Suppressor macrophage treated with lipopolysaccharide for 1 hour (primary cell): ENCODE measurements at places on chromosomes 6 and 20.

GRCh38 chr20:43372051-43372450 lies 85.6 kb upstream of the SRSF6 start:
- no peak for DNase-seq

GRCh38 chr6:87164004-87164403 lies 8.6 kb downstream of the ZNF292 start:
- no peak for DNase-seq

DNA sequence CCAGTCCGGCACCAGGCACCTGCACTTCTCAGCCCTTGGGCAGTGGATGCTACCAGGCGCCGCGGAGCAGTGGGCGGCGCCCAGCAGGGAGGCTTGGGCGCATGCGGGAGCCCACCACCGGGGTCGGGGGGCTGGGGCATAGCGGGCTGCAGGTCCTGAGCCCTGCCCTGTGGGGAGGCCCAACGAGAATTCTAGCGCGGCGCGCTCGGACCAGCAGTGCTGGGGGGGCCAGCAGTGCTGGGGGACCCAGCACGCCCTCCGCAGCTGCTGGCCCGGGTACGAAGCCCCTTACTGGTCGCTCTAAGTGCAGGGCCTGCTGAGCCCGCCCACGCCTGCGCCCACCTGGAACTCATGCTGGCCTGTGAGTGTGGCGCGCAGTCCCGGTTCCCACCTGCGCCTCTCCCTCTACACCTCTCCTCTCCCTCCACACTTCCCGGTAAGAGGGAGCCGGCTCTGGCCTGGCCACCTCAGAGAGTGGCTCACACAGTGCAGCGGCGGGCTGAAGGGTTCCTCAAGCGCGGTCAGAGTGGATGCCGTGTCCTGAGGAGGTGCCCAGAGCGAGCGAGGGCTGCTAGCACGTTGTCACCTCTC lies 28.5 kb upstream of the SERPINB1 start:
- DNase-seq, result no peak

- DNase-seq, result no peak
Observed at GRCh38 chr20:45312241-45312640, 4.1 kb upstream of the MATN4 start.

GRCh38 chr6:129472239-129472638 lies 237.7 kb downstream of the ARHGAP18 start:
- no peak for DNase-seq

GRCh38 chr6:154228521-154228905 lies 128.1 kb downstream of the IPCEF1 start:
- no peak for DNase-seq

DNA sequence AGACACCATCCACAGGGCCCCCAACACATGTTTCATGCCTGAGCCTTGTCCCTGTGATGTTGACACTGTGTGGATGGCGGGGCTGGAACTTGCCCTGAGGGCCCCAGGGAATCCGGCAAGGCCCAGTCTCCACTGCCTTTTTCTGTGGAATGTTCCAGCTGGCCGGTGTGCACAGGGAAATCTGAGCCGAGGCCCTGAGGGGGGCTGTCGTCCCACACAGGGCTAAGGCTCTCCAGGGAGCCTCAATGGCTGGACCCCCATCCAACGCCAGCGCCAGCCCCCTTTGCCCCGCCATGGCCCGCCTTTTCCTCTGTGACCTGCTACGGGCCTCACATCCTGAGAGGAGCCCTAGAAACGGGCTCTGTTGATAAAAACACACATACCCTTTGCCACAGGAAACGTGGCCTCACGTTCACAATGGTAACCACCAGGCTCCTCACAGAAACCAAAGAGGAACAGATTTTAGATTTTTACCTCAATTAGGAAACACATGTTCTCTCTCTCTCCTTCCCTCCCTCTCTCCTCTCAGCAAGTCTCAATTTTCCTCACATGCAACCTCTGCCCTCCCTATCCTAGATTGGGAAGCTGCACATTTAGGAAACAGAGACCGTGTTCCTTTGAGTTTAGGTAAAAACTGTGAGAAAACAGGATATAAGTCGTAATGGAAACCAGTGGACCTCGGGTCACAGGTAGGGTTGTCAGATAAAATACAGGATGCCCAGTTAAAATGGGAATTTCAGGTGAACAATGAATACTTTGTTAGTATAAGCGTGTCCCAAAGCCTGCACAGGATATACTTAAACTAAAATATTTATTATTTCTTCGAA lies 13.7 kb upstream of the ZNF831 start:
- no peak for DNase-seq

DNA sequence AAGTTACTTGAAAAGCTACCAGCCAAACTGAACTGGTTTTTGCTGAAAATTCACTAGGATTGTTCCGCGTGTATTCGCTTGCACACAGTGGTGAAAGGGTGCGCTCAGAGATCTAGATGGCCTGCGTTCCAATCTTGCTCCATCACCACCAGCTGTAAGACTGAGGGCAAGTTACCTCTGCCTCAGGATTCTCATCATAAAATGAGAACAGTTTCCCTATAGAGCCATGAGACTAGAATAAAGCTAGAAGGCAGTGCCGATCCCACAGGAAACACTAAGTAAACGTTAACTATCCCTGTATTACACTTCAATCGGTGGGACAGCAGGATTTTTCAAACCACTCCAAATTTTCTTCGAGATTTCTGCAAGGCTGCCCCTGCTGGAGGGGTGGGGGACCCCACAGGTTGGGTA lies 838 bp downstream of the AHCY start:
- no peak for DNase-seq

- no peak for DNase-seq
Observed at GRCh38 chr6:7341989-7342742, 29.2 kb upstream of the SSR1 start.

- DNase-seq, result no peak
Observed at GRCh38 chr6:108777536-108777935, 70.7 kb upstream of the ARMC2 start.

DNA sequence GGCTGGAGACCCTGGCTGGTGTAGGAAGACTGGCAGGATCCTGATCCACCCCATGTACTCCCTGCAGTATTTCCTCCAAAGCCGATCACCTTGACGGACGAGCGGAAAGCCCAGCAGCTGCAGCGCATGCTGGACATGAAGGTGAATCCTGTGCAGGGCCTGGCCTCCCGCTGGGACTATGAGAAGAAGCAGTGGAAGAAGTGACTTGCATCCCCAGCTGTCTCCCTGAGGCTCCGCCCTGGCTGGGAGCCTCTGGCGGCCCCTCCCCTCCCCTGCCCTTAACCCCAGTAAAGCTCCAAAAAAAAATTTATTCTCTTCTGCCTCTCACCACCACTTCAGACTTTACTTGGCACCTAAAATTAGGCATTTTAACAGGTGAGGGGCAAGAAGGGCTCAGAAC lies 7.0 kb downstream of the COX4I2 start:
- no peak for DNase-seq

DNA sequence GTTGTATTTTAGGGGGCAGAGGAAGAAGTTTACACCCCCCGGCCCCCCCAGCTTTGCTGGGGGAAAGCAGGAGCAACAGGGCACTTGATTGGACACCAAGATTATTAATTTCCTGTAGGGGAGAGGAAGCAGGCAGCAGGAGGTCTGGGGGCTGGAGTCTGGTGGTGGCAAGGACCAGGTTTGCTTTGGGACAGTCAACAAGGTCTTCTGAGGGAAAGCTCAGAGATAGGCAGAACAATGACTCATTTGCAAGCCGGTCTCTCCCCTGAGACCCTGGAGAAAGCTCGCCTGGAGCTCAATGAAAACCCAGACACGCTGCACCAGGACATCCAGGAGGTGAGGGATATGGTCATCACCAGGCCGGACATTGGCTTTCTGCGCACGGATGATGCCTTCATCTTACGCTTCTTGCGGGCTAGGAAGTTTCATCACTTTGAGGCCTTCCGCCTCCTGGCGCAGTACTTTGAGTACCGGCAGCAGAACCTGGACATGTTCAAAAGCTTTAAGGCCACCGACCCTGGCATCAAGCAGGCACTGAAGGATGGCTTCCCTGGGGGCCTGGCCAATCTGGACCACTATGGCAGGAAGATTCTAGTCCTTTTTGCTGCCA lies 1.6 kb downstream of the CLVS2 start:
- DNase-seq, result no peak

DNA sequence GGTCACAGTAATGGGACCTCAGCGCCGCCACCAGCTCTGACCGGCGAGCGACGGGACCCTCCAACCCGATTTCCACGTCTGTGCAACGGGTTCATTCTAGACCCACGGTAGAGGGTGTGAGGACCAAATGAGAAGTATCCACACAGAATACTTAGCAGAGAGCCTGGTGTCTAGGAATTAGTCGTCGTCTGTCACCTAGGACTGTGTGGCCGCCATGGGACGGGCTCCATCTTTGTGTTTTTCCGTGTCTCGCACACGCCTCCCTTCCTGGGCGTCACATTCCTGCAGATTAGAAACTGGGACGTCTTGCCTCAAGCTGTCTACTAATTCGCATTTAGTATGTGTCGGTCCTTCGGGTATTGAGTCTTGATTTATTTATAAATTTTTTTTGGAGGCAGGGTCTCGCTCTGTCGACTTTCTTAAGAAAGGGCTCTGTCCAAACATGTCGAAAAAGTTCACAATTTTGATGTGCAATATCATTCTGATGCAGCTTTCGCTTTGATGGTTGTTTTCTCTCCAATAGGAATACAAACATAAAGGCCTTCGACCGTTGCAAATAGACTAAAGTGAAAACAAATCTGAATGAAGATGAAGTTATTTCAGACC lies 563 bp downstream of the MGME1 start:
- peak; percentile 51 for DNase-seq

GRCh38 chr6:35468980-35469750 lies 964 bp downstream of the RPL10A start:
- no peak for DNase-seq

DNA sequence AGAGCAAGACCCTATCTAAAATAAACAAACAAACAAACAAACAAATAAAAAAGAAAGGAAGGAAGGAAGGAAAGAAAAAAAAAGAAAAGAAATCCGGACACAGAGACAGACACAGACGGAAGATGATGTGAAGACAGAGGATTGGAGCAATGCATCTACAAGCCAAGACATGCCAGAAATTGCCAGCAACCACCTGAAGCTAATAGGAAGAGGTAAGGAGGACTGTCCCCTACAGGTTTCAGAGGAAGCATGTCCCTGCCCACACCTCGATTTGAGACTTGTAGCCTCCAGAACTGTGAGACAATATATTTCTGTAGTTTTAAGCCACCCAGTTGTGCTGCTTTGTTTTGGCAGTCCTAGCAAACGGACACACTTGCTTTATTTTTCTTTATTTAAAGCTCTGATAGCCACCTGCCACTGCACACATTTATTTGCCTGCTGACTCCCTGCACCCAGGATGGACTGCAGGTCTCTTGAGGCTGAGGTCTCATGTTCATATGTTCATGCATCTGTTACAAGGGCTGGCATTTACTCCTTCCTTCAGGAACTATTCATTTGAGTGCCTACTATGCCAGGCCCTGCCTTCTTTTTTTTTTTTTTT lies 20.7 kb upstream of the ZMYND8 start:
- DNase-seq, result no peak

DNA sequence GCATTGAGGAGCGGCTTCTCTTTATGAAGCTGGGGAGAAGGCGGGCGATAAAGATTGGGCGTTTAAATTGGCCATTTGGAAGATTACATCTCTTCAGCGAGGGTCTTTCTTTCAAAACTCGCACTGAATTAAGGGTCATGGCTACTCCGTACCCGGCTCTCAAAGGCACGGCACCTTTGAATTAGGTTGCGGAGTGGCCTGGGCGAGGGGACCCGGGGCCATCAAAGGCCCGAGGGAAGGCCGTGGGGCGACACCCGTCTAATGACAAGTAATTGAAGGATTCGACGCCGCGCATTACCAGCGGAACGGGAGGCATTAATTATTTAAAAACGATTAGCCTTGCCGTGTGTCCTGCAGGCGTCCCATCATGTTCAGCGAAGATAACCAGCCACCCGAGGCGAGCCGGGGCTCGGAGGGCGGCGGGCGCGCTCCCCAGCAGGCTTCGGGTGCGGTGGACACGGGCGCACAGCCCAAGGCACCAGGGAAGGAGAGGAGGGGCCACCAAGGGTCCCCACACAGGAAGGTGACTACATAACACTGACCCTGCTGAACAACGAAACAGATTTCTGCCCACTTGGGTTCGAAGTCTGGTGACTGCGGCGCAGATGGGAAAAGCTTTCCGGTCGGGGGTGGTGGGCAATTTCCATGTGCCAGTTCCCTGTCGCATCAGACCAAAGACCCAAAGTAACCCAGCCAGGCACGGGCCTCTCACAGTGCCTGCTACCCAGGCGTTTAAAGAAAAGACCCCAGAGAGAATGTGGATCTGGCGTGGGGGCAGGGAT lies 7.4 kb downstream of the FOXA2 start:
- DNase-seq, result no peak

- DNase-seq, result no peak
Observed at GRCh38 chr20:58986968-58987517, 6.0 kb downstream of the NELFCD start.

GRCh38 chr6:29982097-29982496 lies 39.8 kb downstream of the HLA-A start:
- DNase-seq, result peak; percentile 19

DNA sequence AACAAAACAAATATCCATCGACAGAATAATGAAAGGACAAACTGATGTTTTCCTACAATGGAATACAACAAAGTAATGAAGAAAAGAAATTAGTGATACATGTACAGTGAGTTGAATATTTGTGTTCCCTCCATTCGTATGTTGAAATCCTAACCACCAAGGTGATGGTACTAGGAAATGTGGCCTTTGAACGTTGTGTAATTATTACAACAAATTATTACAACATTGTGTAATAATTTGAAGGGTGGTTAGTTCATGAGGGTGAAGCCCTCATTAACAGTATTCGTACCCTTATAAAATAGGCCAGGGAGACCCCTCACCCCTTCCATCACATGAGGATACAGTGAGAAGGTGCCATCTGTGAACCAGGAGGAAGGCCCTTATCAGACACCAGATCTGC lies 339.4 kb downstream of the BMP2 start:
- no peak for DNase-seq

- DNase-seq, result no peak
Observed at GRCh38 chr6:84467296-84467695, 239.9 kb upstream of the CEP162 start.
